ENCODE measurements at places on chromosomes 6 and 20.

- no peak for DNase-seq
Measured at GRCh38 chr20:25197183-25197869, 1.8 kb downstream of the ENTPD6 start.

GRCh38 chr6:22891934-22892333 is 322.6 kb downstream of the HDGFL1 start:
- no peak for DNase-seq

DNA sequence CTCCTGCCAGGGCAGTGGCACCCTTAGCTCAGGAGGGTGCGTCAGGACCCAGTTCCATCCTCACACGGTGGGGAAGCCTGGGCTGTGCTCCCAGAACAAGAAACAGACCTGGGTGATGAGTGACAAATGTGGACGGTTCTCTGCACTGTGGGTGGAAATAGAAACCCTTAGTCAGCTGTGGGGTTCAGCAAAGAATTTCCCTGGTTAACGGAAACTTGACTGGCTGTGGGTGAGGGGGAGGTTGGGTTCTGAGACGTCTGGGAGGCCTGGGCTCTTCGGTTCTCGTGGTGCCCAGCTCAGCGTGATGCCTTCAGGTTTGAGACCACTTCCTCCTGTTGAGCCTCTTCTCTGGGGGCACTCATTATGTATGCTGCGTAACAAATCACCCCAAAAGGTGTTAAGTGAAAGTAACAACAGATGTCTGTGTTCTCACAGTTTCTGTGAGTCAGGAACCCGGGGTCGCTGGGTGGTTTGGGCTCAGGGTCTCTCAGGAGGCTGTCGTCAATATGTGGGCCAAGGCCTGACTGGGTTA is 53.1 kb upstream of the FAM83D start:
- no peak for DNase-seq

- DNase-seq, result peak; percentile 57
Measured at GRCh38 chr6:43246301-43247113, 3.2 kb downstream of the TTBK1 start.

DNA sequence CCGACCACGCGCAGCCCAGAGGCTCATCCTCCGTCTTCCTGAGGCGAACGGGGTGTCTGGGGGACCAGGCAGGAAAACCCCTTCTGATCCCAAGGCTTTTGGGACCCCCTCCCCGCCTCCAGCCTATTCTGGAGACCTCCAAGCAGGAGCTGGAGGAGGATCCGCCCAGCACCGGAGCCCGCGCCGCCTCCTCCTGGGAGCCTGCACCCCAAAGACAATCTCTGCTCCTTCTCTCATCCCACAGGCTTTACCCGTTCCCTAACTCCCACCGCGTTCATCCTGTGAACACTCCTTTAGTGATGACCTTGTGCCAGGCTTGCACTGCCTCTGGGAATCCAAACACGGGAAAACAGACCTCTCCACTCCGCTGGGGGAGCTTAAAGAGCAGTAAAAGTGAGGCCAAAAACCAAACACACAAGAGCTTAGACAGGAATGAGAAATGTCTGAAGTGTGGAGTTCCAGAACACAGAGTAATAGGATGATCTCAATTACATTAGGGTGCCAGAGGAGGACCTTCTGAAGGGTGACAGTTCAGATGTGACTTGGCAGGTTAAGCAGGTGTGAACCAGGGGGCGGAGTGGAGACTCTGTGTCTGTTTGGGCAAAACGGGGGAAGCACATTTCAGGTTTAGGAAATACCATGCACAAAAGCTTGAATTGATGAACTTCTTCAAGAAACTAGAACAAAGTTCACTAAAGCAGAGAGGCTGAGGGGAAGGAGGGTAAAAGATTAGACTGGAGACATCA is 7.6 kb downstream of the HLA-DRB5 start:
- no peak for DNase-seq

DNA sequence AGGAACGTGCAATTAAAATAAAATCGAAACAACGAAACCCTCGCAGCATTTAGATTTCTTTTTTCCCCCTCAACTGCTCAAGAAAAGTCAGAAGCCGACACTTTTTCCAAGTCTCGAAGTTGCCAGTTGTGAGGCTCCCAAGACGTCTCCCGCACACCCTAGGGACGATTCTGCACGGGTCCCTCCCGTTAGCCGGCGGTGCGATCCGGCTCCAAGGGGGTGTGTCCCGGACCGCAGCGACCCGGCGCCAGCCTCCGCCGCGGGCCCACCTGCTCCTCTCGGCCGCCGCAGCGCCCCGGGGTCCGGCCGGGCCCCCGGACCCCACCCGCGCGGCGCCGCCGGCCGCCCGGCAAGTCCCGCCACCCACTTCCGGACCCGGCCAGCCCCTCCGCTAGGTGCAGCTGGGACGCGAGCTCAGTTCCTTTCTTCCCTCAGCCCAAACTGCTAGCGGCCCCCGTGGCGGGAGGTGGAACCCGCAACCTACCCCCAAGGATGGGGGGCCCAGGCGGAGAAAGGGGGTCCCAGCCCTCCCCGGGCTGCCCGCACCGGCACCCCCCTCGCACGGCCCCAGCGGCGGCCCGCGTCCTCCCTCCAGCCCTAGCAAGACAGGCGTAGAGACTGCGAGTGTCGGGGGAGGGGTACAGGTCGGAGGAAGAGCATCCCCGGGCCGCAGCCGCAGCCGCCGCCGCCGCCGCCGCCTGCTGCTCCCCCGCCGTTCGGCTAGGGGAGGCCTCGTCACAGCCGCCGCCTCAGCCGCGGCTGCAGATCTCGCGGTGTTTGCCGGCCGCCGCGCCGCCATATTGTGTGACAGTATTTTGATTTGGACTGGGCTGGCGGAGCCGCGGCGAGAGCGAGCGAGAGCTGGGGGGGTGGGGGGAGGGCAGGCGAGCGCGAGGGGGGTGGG is 520 bp upstream of the TAB2 start:
- DNase-seq, result peak; percentile 90

- DNase-seq, result no peak
Measured at GRCh38 chr20:37096415-37097041, 731 bp upstream of the RBL1 start.

DNA sequence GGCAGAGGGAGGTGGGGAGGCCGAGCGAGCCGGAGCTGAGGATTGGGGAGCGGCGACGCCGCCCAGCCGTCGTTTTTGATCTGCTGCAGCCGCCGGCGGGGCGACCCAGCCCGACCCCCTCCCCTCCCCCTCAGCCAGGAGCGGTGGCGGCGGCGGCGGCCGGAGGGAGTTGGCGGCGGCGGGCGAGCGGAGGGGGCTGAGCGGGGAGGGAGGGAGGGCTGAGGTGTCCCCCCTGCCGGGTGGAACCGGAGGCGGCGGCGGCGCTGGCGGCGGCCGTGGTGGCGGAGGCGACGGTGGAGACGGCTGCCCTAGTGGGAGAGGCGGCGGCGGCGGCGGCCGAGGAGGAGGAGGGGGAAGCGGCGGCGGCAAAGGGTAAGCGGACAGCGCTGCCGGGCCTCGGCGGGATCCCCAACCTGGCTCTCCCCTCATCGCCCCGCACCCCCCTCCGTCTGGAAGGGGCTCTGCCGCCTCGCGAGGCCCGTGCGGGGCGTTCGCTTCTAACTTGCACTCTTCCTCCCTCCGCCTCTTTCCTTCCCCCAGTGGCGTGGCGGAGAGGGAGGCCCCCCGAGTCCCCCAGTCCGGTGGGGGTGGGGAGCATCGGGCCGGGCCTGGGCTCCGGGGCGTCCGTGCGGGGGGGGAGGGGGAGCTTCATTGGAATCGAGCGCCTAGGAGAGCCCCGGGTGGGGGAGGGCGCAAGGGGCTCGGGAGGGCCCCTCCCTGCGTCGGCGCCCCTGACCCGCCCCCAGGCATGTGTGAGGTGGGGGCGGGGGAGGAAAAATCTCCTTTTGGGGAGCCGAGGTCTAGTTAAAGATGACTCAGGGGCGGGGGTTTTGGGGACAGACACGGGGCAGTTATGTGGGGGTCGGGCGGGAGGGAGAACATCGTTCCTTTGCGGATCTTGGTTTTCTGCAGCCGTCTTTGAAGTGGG is at the start of gene TAB2:
TSS of gene TAB2 (plus strand) at position 69 of the 928 bp plus-strand sequence. CDS start 52,286 bp downstream, outside the sequence.
- DNase-seq, result peak; percentile 39

DNA sequence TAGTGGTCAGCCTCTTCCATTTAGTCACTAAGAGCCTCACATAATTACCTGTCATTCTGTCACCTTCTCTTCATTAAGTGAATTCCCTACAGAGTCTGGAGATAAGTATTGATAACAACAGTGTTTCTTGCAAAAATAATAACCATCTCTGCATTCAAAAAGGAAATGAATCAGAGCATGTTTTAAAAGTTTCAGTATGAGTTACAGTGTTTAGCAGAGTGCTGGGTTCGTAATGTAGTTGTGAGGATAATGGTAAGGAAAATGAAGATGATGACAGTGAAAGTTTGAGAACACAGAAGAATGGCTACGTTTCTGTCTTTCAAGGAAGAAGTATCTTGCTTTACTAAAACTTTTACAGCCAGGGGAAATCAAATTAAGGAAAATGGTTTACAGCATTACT is 31.3 kb downstream of the GPRC6A start:
- no peak for DNase-seq

DNA sequence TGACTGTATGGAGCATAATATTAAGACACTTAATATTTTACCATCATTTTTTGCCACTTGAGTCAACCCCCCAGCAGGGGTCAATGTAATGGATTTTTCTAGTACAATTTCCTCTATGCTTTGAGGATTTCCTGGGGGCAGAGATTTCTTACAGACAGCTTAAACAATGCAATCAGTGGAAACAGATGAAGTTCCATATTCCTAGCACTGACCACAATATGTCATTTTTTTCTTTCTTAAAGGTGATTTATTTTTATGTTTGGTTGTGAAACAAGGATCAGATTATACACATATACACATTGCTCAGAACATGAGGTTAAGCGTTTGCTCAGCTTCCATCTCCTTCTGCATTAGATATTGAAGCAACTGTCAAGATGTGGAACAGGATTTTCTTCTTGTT is 82.0 kb upstream of the ID4 start:
- DNase-seq, result no peak

DNA sequence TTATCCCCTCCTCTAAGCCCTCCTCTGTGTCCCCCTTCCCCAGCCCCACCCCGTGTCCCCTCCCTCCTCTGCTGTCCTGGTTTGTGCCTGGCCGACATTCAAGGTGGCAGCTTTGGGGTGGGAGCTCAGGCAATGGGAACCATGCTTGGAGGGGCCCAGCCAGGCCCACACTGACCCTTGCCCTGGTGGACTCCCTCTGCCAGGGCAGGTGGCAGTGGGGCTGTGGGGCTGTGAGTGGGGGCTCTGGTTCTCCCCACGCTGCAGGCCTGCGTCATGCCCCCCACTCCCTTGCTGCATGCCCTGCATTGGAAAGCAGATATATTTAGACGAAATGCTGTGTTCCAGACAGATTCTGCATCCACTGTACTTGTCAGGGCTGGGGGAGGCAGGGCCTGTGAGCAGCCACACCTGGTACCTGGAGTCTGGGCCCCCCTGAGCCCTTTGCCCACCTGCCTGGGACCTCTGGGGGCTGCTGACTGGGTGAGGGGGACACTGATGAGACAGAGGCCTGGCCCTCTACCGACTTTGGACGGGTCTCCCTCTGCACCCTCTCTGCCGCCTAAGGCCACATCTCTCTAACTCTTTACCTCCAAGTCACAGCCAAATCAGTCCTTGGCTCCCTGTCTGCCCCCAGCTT is 14.2 kb downstream of the DLGAP4 start:
- DNase-seq, result no peak

GRCh38 chr6:47157653-47158219 is 115.6 kb upstream of the ADGRF1 start:
- no peak for DNase-seq

DNA sequence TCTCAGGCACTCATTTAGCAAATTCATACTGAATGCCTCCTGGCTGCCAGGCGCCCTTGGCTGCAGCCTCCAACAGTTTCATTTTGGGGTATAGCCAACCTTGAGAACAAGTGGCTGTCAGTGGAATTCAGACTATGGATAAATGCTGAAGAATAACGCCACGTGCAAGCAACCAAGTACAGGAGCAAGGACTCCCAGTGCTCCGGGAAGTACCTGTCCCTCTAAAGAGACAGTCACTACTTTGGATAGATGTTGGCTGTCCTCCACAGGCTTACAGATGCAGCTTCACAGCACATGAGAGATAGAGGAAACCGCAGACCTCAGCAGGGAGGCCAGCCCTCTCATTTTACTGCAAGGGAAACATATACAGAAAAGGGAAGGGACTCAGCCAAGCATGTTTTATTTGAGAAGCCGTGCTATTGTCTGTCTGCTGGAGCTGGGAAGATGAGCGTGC is 658.2 kb downstream of the PTPRT start:
- DNase-seq, result no peak

- DNase-seq, result peak; percentile 66
Measured at GRCh38 chr20:11274141-11274594, 600.4 kb upstream of the JAG1 start.
